Caki2 (cell line): ENCODE measurements at places on chromosomes 2 and 18.

DNA sequence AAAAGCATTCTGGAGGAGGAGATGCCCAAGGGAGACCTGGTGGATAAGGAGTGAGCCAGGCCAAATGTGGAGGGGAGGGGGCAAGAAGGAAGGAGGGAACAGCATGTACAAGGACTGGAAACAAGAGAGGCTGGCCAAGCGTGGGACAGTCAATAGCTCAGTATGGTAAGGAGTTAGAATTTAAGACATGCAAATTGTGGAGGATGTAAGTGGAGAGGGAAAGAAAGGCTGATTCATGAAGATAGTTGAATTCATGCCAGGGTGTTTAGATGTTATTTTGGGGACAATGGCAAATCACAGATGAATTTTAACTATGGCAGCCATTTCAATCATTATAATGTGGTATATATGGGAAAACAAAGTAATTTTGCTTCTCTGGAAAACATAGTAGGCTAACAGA, 462.3 kb downstream of the MEIS1 start:
- no peak for DNase-seq

DNA sequence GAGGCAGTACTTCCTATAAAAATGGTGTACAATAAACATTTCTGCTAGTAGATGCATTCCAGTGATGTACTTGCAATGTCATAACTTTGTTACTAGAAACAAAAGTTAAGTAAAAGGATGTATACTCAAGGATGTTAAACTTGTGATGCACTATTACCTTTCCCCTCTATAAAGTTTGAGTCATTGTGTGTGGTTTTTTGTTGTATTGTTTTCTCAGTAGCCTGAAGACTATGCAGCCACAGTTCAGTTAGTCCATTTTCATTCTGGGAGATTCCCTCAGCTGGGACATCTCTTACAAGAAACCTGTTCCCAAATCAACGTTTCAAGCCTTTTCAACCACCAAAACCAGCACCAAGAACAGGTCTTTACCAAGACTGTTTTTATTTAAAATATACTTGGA, 5.6 kb downstream of the ATP5MC3 start:
- DNase-seq: peak; percentile 66

- no peak for DNase-seq
These were observed 167.3 kb upstream of the NOSTRIN start for GRCh38 chr2:168635065-168635577.

- no peak for DNase-seq
These were observed 678.3 kb downstream of the NYAP2 start for GRCh38 chr2:226077841-226078240.

DNA sequence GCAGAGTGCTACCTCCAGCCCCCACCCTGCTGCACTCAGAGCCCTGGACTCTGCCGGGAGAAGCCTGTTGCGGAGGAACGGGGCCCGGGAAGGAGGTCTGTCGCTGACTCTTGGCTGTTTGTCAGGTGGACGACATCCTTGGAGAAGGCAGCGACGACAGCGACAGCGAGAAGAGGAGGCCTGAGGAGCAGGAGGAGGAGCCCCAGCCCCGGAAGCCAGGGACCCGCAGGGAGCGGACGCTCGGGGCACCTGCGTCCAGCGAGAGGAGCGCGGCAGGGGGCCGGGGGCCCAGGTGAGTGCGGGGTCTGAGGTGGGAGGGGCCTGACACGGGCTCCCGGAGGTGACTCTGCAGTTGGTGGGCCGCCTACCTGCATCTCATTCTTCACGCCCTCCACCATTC, 56.6 kb downstream of the CTDP1 start:
- DNase-seq: no peak

GRCh38 chr2:199261239-199261638, 196.5 kb downstream of the SATB2 start:
- no peak for DNase-seq

DNA sequence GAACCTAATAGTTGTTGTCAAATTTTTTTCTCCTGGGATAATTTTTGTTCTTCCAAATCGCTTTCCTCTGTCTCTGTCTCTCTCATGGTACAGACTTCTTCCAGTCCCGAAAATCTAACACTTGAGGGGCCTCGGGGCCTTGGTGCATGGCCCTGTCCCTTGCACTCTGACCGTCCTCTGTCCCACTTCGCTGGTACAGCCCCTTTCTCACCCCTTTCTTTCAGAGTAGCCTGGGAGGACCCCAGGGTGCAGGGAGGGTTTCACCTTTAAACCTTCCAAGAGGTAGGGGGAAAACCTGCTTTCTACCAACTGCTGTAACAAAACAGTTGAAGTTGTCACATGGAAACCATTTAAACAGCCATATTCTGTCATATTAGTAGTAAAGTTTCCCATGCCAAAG, 22.2 kb upstream of the FAHD2A start:
- no peak for DNase-seq

- DNase-seq: no peak
These were observed 65.3 kb downstream of the MEMO1 start for GRCh38 chr2:31945572-31945935.

DNA sequence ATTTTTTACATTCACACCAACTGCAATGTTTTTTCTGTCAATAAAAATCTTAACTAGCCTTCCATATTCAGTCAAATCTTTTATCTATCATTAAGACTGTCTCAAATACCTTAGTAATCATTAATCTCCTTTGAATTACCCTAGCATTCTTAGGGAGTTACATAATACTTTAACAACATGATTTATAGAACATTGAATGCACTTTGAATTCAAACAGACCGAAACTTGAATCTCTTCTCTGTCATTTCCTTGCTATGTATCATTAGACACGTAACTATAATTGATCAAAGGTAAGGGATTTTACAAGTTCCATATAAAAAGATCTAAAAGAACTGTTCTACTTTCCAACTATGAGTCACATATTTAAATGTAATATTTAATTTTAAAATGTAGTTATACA, 330.9 kb downstream of the RIT2 start:
- DNase-seq: peak; percentile 18

GRCh38 chr2:46878886-46879285, 36.7 kb downstream of the MCFD2 start:
- peak; percentile 35 for DNase-seq

DNA sequence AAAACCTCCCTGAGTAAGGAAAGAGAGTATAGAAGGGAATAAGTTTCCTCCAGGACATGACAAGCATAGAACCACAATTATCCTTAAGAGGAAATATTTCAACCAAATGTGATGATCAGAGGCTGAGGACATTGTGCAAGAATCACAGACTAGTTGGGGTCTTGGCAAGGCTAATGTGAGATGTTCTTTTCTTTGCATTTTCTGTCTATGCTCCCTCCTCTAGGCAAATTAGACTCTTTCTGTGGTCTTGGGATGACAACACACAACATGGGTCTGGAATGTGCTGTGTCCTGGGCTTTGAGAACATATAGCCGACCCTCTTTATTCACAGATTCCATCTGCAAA, 32.0 kb upstream of the IL1RL1 start:
- no peak for DNase-seq

- DNase-seq: no peak
These were observed 223.2 kb downstream of the PMAIP1 start for GRCh38 chr18:60123031-60123430.

GRCh38 chr18:75728621-75729020, 301.1 kb upstream of the SMIM21 start:
- DNase-seq: no peak

DNA sequence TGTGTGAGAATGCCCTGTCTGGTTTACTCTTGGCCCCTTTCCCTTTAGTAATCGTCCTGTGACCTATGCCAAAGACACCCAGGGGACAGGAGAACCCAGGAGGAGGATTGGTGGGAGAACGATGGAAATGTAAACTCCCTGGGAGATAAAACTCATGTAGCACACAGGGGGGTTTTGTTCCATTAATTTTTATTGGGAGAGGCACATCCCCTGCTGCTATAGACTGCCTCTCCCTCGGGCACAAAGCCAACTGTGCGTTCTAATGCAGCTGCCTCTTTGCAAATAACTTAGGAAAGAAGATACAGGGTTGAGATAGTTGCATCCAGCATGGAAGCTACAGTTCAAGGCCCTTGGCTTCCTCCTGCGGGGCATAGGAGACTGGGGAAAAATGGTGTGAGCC, 489.6 kb downstream of the SLC4A3 start:
- no peak for DNase-seq
